Diencephalon (tissue), 1 donor: ENCODE measurements at places on chromosomes 4 and X. TPM values are rescaled to one million over a fixed set of nuclear protein-coding genes. Genes with fewer than 3 reads are reported as not detected.

Gene EGFL6
- 10.8 TPM for total RNA-seq

Gene TMPRSS11F
- total RNA-seq = not detected

Gene WAS
- total RNA-seq = 0.69 TPM

Gene AKAP17A
- total RNA-seq = 12.7 TPM

Gene GPRASP2
- 125 TPM for total RNA-seq

Gene GAGE2A
- not detected for total RNA-seq

Gene NAP1L2
- total RNA-seq = 65.3 TPM

Gene MAOA
- 64.1 TPM for total RNA-seq

Gene LRCH2
- 40.6 TPM for total RNA-seq

Gene IBSP
- total RNA-seq = not detected

Gene ATP8A1
- total RNA-seq = 197 TPM

Gene TRIM2
- 749 TPM for total RNA-seq

Gene TMEM255A
- total RNA-seq = 5.5 TPM

Gene CCDC149
- 22.1 TPM for total RNA-seq

Gene INPP4B
- total RNA-seq = 35.1 TPM

Gene GUCY1A1
- total RNA-seq = 264 TPM

Gene ASB9
- 1.2 TPM for total RNA-seq

Gene F8A2
- total RNA-seq = not detected
